ENCODE measurements at places on chromosomes 3 and 15. TPM values are rescaled to one million over a fixed set of nuclear protein-coding genes. Genes with fewer than 3 reads are reported as not detected.

DNA sequence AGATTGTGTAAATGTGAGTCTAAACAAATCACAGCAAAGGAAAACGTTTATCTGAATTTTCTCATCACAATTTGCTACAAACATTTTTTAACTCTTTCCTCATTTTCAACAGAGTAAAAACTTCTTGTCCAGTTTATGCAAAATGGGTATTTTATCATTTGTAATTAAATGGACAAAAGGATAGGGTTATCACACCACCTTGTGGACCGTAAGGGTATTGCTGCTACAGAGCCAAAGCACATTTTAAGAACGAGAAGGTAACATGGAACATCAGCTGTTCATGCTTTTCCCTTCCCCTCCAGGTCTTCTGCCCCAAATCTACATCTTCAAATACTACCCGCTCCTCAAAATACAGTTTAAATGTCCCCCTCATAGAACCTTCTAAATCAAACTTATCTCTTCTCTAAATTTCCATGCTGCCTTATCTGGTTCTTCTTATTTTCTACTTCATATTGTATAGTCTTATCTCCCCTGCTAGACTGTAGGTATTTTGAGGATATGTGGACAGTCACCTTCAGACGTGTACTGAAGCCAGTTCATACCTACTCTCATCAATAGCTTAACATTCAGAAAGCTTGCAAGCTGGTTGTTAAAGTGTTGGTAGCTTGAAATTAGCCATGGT, 12.8 kb upstream of the SETMAR start:
- peak; percentile 67 for DNase-seq

- no peak for DNase-seq
Observed at GRCh38 chr15:25478313-25478712, 39.5 kb upstream of the UBE3A start.

DNA sequence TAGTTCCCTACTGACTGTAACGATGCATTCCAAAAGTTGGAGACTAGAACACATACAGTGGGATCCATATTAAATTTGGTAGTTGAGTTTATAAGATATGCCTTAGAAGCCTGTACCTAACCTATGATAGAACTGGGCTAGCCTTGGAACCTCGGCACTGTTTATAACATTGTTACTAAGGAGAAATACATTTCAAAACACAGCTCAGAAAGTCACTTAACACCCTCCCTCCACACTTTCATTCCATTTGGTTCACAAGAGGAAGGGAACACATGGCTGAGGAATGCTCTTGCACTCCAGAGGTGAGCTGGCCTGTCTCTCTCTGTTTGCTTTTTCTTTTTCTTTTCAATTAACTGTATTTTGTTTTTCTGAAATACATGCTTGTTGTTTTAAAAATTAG, 48.7 kb upstream of the TSC22D2 start:
- DNase-seq, result peak; percentile 20

DNA sequence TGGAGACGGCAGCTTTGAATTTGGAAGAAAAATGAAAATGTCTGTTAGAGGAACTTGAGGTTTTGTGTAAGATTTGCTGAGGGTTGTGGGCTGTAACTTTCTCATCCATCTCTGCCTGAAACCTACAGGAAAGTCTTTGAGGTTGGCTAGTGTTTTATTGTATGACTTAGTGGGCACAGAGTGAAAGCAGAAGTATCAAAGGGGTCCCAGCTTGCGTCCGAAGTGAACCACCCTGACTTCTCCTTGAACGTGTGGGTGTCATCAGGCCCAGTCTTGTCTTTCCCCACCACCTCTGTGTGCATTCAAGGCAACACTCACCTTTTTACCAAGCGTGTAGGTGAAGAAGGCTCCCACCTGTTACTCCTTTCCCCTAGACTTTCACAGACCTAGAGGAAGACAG, 682.1 kb upstream of the CFAP20DC start:
- no peak for DNase-seq

DNA sequence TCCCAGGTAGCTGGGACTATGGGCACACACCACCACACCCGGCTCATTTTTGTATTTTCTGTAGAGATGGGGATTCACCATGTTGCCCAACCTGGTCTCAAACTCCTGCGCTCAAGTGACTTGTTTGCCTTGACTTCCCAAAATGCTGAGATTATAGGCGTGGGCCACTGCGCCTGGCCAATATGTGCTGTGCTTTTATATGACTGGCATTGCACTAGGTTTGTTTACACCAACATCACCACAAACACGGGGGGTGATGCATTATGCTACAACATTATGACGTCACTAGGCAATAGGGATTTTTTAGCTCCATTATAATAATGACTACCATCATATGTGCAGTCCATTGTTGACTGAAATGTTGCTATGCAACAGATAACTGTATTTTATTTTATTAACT, 6.9 kb downstream of the APH1B start:
- DNase-seq, result no peak

DNA sequence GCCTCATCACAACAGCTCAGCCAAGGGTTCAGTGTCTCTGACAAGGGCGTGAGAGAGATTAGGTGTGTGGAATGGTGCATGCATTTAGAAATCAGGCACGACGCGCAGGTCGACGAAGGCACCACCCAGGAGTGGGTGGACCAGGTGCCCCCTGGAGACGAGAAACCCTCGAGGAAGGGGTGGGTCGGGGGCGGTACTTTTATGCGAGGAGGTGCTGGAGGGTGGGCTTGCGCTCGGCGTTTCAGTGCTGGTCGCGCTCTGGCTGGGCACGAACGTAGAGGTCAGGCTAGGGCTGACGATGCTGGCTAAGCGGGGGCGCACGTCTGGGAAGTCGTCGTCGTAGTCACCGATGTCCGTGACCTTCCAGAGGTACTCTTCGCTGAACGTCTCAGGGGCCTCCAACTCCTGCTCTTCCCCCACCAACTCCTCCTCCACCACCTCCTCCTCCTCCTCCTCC, 393 bp downstream of the ERICH6 start:
- DNase-seq, result peak; percentile 2

DNA sequence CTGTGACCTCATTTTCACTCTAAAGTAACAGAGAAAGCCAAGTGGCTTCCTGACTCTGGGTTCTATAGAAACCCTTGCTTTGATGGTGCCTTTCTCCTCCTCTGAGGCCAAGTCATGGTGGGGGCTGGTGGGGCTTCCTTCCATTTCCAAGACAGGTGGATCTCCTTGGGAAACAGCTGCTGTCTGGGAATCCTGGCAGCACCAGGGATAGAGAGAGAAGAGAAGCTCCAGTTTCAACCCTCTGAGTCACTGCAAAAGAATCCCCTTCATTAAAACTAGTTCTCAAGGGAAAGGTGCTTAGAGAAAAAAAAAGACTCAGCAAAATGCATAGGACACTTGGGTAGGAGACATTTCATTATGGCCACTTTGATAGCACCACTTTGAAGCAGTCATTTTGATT, 614.4 kb downstream of the FHIT start:
- DNase-seq, result no peak

INKA1 gene
- 17.2 TPM for total RNA-seq

CLDN16 gene
- not detected for total RNA-seq

Data from lung microvascular endothelial cell (primary cell).